Stimulated activated CD4-positive, alpha-beta T cell treated with anti-CD3 and anti-CD28 coated beads, Interleukin-4, amount 100 ng/mL, for 4 hours (primary cell): ENCODE measurements at places on chromosomes 7 and 10.

- no peak for DNase-seq
Observed at GRCh38 chr10:47058961-47059391, 147.7 kb downstream of the PTPN20 start.

DNA sequence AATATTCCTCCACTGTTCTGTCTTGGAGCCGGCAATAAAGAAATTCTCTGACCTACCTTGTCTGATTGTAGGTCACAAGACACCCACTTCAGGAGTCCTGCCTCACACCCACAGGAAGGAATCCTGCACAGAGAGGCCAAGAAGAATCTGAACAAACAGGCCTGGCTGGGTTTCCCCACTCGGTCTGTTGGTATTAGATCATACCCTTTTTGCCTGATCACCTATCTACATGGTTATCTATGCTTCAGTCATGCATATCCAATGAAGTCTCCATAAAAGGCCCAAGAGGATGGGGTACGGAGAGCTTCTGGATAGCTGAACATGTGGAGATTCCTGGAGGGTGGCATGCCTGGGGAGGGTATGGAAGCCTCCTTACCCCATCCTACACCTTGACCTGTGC is 12.3 kb downstream of the OGDH start:
- no peak for DNase-seq

DNA sequence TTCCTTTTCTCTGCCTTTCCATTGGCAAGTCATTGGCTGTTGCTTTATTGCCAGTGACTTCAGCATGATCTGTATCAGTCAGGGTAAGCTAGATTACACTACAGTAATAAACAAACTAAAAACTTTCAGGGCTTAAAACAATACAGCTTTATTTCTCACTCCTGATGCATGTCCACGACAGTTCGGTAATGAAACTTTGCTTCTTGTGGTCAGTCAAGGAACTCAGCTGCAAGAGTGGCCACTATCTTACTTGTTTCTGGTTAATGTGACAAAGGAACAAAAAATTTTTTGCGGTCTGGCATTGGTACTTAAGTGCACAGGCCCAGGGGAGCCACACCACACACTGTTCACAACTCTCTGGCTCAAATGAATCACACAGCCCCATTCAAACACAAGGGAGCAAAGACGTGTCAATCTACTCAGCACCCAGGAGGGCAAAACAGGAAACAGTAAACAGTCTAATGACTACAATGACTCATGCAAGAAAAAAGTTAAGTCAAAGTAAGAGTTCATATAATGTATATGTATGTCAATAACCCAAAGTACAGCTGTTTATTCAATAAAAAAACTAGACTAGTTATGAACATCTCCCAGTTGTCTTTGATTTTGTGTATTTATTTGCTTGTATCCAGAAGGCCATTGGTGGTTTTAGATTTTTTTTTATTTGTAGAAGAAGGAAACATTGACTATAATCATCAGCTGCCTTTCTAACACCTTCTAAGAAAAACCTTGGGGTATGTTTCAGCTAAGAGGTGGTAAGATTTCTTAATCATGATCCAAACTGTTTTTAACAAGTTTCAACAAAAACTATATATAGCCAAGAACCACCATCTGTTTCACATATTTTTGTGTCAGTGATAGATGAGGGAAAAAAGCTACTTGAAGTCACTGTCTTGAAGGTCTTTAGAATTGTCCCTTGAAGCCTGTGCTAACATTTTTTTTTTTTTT is 134.4 kb upstream of the FAM3C start:
- DNase-seq = peak; percentile 2

- DNase-seq = no peak
Observed at GRCh38 chr7:35658606-35659201, 36.2 kb downstream of the HERPUD2 start.

GRCh38 chr7:86966916-86967315 is 92.5 kb downstream of the ELAPOR2 start:
- DNase-seq = no peak

DNA sequence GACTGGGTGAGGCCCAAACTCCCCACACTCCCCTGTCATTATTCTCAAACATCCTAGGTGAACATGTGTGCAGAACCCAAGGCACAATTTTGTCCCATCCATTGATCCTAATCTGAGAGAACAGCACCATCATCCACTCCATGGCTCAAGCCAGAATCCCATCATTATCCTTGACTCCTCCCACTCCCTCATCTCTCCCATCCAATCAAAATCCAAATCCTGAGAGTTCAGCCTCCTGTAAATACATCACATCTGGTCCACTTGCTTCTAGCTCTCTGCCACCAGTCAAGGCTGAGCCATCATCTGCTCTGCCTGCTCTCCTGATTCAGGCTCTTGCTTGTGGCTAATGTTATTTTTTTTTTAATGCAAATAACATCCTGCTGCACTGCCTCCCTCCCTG is 75.9 kb upstream of the SLF2 start:
- no peak for DNase-seq

- DNase-seq = no peak
Observed at GRCh38 chr7:143437578-143437977, 5.7 kb upstream of the TAS2R60 start.

DNA sequence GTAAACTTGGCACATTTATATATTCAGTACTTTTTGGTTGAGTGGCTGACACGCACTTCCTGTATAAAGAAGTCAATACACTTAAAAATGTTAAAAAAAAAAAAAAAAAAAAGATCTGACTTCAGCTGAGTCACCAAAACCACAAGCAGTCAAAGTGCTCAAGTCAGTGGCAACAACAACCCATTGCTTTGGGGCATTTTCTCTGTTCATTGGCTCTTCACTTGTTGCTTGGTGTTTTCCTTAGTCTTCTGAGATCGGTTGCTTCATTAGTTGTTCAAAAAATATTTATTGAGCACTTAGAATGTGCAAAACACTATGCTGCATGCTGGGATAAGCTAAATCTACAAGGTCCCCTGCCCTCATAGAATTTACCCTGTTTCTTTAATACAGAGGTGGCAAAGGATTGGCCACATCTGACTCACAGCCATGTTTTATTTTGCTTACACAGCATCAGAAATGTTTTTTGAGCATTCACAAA is 63.7 kb downstream of the ZNRF2 start:
- peak; percentile 60 for DNase-seq

DNA sequence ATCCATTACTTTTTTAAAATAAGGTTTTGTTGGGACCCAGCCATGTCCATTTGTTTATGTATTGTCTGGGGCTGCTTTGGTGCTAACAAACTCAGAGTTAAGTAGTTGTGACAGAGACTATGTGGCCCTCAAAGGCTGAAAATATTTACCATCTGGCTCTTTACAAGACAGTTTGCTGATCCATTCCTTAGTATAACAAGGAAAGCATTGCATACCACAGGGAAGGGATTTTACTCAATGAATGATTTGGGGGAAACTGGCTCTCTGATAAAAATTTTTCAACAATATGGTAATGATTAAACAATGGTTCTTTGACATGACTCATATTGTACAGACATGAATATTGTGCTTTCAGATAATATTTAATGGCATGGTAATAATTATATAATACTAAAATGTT is 738.1 kb downstream of the KCNMA1 start:
- DNase-seq = no peak

DNA sequence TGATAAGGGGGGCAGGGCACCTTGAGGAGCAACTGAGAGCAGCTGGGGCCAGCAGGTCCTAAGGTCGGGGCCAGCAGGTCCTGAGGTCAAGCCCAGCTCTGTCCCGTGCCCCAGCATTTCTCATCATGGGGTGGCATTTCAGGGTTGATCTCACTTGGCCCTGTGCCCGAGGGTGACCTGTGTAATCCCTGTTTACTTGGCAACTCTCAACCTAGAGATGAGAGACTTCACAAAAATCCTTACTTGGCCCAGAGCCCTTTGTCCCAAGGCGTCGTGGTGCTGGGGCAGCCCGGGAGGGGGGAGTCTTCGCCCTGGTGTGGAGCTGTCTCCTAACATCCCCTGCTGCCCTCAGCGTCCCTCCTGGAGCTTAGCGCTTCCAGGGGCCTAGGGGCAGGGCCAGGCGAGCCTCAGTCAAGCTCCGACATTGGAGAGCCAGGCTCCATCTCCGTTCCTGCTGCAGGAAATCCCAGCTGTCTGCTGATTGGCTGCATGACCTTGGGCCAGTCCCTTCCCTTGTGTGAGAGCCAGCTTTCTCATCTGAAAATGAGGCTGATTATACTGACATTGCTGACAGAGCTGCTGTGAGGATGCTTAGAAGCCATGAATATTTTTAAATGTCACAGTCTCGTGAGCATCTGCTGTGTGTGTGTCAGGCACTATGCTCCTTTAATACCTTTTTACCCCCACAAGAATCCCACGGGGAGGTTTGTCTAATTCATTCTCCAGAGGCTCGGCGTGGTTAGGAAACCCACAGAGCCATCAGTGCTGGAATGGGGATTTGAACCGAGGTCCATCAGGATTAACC is 94.3 kb downstream of the ZMIZ1 start:
- no peak for DNase-seq

GRCh38 chr7:135372222-135372621 is 137.7 kb downstream of the CNOT4 start:
- DNase-seq = no peak

GRCh38 chr10:131926253-131926652 is 25.4 kb downstream of the PPP2R2D start:
- DNase-seq = no peak
